Left cardiac atrium (tissue), 4 donors: ENCODE measurements at places on chromosomes 1 and 21.

DNA sequence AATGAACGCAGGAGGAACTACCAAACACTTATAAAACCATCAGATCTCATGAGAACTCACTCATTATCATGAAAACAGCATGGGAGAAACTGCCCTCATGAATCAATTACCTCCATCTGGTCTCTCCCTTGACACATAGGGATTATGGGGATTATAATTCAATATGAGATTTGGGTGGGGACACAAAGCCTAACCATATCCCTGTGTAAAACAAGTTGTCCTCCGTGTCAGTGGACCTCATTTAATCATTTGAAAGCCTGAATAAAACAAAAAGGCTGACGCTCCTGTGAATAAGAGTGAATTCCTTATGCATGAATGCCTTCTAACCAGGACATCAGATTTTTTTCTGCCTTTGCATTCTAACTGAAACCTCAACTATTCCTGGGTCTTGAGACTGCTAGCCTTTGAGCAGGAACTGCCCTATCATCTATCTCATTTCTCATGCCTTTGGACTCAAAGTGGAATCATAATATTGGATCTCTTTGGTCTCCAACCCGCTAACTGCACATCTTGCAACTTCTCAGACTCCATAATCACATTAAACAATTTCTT lies 648.8 kb downstream of the ADGRL2 start:
- DNase-seq, result no peak

GRCh38 chr1:5758000-5758858 lies 234.0 kb downstream of the NPHP4 start:
- no peak for DNase-seq

- no peak for DNase-seq
Measured at GRCh38 chr1:212560933-212561460, 47.6 kb upstream of the ATF3 start.

DNA sequence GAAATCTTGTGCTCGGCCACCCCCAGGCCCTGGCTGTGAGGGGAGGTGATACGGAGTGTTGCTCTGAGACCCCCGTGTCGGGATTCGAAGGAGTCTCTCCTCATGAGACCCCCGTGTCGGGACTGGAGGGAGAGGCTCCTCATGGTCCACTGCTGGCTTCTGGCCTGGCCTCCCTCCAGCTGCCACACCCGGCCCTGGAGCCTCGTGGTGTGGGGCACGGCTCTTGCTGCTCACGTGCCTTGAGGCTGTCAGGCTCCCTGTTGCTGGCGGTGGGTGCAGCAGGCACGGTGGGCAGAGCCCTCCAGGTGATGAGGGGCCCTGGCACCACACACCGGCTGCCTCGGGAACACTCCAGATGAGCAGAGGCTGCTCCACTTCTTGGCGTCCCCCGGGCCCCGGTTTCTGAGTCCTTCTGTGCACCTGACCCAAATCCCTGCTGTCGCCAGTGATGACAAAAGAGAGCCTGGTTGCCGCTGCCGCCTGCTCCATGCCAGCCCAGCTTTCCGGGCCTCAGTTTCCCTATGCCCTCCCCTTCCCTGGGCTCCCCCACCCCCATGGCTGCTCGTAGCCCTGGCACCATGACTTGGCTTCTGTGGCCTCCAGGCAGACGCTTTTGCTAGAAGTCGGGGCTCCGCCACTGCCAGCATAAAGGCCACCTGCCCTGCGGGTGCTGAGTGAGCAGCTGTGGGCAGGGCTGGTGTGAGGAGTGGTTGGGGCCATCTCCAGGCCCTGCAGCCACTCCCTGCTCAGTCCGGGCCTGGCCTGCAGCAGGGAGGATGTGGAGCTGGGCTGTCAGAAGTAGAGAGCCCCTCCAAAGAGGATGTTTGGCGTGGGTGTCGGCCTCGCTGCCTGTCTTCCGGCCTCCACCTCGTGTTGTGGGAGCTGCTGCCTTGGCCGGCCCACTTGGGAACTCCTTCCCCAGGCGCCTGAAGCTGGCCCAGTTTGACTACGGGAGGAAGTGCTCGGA lies 11.8 kb downstream of the TMEM240 start:
- DNase-seq, result no peak

- DNase-seq, result no peak
Measured at GRCh38 chr1:161952607-161953172, 71.0 kb downstream of the OLFML2B start.

GRCh38 chr1:50651476-50652263 lies 228.4 kb upstream of the DMRTA2 start:
- no peak for DNase-seq

DNA sequence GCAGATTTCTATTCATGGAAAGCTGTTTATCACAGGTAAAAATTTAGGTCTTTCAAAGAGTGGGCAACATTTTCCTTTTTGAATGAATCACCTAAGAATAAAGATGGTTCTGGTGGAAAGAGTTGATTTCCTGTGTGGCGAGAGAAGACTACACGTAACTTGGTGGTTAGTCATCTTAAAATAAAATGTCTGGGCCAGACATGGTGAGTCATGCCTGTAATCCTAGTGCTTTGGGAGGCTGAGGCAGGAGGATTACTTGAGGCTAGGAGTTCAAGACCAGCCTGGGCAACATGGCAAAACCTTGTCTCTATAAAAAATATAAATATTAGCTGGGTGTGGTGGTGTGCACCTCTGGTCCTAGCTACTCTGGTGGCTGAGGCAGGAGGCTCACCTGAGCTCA lies 65.7 kb downstream of the DISP1 start:
- DNase-seq, result no peak

DNA sequence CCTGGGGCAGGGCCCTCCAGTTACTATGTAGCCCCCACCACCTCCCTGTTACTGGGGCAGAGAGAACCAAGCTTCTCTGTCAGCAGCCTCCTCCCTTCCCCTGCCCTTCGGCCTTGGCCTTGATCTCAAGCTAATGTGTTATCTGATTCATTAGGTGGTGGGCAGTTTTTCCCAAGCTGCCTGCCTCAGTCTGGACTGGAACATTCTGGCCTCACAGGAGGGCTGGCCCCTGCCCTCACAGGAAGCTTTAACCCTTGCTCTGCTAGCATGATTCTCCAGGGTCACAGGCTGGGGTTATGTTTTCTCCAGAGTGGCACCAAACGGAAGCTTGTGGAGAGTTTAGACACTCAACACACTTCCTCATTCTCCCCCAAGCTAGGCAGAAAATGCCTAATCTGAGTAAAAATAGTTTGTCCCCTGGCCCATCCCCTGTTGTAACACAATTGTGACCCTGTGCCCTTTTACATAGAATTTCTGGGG lies 37.2 kb upstream of the SLC6A9 start:
- no peak for DNase-seq

- DNase-seq, result no peak
Measured at GRCh38 chr1:115463347-115463746, 125.3 kb upstream of the NGF start.

- DNase-seq, result no peak
Measured at GRCh38 chr21:43902441-43902840, 37.4 kb downstream of the AGPAT3 start.

DNA sequence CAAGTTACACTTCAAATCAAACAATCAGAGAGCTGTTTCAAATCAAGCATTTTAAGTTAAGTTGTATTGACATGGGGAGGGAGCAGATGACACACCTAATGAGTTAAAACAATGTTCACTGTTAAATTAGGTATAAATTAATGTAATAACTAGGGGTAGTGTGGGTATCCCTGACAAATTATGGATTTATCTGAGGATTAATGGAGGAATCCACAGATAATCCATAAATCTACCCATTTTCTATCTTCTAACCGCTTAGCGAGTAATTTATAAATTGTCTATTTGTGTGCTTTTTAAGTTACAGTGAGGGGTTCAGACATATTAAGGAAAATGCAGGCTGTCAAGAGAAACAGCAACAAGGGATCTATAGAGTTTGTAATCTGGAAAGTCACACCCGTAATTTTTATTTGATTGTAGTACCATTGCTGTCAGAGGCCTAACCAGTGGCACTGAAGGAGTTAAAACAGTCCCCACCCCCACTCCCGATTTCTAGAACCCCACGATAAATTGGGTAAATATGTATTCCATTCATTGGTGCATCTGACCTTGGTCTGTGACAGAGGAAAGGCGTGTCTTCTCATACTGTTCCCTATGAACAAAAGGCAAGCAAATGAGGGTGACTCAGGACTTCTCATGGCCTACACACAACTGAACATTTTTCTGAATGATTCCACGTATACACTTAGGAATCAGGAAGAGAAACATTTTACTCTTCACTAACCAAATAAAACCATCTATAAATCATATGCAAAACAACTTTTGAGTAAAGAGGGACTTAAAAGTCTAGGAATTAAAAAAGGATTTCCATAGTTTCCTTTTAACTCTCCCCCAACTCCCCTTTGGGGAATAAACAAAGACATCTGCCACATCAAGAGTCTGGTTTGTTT lies 7.4 kb downstream of the IRF2BP2 start:
- no peak for DNase-seq

DNA sequence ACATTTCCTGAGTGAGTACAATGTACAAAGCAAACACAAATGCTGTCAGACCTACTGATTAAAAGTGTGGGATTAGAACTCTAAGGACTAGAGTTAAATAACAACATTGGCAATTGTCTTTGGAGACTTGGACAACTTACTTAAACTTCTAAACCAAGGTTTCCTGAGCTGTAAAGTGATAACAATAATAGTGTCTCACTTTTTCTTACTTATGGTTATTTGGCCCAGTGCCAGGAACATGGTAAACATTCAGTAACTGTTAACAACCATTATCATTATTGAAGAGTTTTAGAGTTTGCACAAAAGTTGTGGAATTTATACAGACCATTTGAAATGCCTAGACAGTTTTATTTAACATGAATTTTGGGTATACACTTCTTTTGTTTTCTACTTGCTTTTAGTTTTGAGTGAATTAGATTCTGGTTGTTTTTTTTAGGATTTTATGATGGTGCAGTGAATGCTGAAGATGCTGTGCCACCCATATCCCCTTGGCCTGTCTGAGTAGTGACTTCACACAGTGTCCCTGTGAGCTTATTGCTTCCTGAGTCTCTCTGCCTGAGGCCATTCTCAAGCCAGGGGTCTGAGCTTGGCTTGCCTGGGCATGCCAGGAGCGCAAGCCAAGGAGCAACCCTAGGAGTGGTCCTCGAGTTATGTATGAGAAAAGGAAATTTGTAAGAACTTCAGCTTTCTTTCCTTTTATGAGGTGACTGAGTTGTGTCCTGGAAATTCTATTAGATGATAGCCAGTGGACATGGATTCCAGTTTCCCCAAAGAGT lies 932.8 kb downstream of the TTLL7 start:
- DNase-seq, result no peak

- no peak for DNase-seq
Measured at GRCh38 chr1:51072043-51072439, 30.0 kb upstream of the C1orf185 start.

GRCh38 chr1:64965366-64966157 lies 787 bp downstream of the JAK1 start:
- peak; percentile 75 for DNase-seq

GRCh38 chr1:14972107-14972506 lies 181.4 kb upstream of the TMEM51 start:
- no peak for DNase-seq
